ENCODE measurements at places on chromosomes 6 and 20.
A peak's percentile ranks its signal among the peaks of the same experiment; 100 is the strongest.

- DNase-seq: no peak
Observed at GRCh38 chr6:158026054-158026900, 44.6 kb downstream of the SYNJ2 start.

DNA sequence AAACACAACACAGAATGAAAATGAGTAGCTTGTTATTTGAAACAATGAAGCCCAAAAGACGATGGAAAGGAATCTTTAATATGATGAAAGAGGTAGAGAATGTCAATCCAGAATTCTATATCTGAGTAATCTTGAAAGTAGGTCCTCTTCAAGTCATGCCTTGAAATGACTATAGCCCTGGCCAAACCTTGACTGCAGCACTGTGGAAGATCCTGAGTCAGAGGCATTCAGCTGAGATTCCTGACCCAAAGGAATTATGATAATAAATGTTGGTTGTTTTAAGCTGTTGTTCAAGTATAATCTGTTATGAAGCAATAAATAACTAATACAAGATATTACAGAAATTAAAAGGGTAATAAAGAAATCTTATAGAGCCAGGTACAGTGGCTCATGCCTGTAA lies 64.8 kb downstream of the IBTK start:
- DNase-seq: no peak

GRCh38 chr6:169269180-169270076 lies 15.8 kb upstream of the THBS2 start:
- no peak for DNase-seq

DNA sequence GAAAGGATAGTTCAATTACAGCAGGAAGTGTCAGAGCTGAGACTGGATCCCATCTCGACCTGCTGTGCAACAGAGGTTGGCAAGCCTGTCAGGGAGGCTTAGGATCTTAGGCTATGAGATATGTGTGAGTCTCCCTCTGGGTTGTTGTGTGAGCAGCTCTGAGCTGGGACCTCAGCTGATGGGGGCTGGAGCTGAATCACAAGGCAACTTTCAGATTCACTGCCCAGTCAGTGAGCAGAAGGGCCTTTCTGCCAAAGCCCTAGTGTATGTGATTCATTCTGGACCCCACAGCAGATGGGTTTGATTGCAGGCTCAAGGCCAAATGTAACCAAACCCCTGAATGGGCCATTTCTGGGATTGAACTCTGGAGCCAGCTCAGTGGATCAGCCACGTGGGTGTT lies 4.5 kb downstream of the PI3 start:
- no peak for DNase-seq

DNA sequence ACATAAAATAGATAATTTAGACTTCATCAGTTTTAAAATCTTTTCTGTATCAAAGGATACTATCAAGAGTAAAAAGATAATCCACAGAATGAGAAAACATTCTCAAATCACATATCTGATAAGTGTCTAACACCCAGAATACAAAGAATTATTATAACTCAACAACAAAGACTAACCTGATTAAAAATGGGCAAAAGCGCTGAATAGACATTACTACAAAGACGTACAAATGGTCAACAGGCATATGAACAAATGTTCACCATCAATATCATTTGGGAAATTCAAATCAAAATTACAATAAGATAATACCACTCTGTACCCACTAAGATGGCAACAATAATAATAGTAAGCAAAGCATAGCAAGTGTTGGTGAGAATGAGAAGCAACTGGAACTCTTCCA lies 503.8 kb downstream of the CDH26 start:
- DNase-seq: no peak

- no peak for DNase-seq
Observed at GRCh38 chr20:47040506-47041125, 146.0 kb downstream of the EYA2 start.

- DNase-seq: no peak
Observed at GRCh38 chr20:41428285-41428684, 61.7 kb upstream of the EMILIN3 start.

DNA sequence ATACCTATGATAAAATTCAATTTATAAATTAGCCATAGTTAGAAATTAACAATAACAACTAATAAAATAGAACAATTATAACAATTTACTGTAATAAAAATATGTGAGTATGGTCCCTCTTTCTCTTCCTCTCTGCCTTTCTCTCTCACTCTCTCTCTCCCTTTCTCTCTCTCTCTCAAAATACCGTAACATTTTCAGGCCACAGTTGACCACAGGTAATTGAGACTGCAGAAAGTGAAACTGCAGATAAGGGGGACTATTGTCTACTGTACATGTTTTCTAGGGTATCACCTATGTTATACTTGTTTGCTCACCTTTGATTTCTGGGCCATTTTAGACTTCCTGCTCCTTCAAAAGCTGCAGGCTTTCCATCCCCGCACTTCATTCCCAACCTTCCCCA lies 46.8 kb downstream of the LY86 start:
- no peak for DNase-seq

- DNase-seq: no peak
Observed at GRCh38 chr6:23055523-23055922, 486.2 kb downstream of the HDGFL1 start.

DNA sequence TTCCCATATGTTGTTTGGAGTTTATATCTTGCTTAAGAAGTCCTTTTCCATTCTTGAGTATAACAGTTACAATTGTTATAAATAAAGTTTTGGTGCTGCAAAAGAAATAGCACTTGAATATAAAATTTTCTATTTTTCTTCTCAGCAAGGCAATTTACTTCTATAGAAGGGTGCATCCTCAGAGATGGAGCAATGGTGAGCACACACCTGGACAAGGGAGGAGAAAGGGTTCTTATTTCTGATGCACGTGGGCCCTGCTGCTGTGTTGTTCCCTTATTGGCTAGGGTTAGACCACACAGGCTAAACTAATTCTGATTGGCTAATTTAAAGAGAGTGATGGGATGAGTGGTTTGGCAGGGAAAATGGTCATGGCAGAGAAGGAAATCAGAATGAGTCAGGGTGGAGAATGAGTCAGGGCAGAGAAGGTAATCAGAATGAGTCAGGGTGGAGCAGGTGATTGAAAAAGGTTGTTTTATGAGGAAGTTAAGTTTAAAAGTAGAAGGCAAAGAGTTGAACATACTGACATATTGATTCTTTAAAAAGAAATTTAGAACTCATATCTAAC lies 38.0 kb downstream of the CST8 start:
- DNase-seq: no peak

- DNase-seq: no peak
Observed at GRCh38 chr6:53910834-53911233, 116.0 kb downstream of the LRRC1 start.

- DNase-seq: no peak
Observed at GRCh38 chr6:137122612-137123011, 50.8 kb downstream of the IL22RA2 start.

DNA sequence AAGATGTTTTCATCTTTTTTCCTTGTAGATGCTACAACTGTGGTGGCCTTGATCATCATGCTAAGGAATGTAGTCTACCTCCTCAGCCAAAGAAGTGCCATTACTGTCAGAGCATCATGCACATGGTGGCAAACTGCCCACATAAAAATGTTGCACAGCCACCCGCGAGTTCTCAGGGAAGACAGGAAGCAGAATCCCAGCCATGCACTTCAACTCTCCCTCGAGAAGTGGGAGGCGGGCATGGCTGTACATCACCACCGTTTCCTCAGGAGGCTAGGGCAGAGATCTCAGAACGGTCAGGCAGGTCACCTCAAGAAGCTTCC lies 101.5 kb downstream of the POPDC3 start:
- no peak for DNase-seq

- no peak for DNase-seq
Observed at GRCh38 chr20:62337558-62338293, 29.4 kb downstream of the LAMA5 start.

- DNase-seq: peak; percentile 83
Observed at GRCh38 chr6:38153076-38153797, 333.7 kb downstream of the ZFAND3 start.

DNA sequence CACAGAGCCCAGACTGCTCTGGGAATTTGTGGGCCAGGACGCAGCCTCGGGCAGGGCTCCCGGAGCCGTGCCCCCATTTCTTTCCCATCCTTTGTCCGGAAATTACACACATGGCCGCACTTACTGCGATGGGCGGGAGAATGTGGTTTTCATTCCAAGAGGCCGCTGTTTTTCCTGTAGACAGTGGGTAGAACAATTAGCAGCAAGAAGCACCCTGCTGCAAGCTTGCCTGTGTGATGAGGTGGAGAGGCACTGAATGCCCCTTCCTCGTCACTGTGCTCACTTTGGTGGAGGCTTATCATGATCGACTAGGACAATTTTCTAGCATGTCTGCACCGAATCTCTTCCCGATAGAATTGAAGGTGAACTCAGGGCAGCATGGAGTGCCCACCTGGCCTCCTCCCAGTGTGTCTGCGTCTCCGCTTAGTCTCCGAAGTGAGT lies 102.8 kb downstream of the DACT2 start:
- no peak for DNase-seq

DNA sequence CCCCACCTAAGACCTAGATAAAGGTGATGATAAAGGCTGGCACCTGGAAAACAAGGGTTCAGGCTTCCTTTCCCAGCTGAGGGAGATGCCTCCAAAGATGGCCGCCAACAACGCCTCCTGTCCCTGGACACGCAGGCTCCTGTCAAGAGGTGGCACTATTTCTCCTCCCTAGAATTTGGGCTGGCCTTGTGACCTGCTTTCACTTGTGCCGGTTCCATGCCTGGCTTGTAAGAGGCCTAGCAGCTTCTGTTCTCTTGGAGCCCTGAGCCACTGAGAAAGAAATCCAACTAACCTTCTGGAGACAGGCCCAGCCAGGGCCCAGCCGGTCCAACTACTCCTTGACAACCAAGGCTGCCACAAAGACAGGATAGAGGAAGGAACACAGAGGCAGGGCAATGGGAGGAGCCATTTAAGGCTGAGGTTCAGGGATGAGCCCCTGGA lies 60.2 kb upstream of the RALY start:
- DNase-seq: peak; percentile 74

DNA sequence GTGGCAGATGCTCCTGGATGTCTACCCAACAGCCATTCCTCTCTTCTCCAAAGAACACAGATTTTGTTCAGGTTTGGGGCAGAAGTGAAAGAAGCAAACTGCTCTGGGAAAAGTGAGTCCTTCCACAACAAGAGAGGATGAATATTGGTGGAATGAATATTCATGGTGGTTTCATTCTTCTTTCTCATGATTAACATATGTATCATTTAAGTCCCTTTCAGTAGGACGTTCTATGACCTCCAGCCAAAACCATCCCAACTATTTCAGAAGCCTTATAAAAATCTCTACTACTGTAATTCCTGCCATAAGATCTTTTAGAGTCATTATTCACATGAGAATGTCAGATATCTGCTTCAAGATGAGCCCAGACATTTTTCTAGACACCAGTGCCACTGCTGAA lies 44.4 kb downstream of the MDN1 start:
- no peak for DNase-seq

DNA sequence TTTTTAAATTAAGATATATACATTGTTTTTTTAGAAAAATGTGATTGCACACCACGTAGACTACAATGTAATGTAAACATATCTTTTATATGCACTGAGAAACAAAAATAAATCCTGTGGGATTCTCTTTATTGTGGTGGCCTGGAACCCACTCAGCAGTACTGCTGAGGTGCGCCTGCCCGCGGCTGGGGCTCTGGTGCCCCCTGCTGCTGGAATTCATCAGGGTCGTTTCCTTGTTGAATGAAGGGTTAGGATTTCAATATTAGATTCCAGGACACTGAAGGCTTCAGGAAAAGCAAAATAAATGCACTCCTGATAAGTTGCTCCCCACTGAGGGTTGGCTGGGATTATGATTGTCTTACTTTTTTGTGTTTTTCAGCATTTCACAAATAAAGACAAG lies 175.8 kb upstream of the GGTLC1 start:
- DNase-seq: no peak

DNA sequence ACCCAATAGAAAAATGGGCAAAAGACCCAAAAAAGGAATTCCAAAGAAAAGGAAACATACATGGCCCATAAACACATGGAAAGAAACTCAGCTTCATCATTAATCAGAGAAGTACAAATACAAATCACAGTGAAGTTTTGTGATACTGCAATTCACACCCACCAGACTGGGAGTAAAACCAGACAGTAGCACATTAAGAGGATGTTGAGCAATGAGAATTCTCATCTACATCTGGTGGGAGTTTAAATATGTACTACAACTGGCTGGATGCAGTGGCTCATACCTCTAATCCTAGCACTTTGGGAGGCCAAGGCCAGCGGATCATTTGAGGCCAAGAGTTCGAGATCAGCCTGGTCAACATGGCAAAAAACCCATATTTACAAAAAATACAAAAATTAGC lies 125.7 kb upstream of the PHACTR1 start:
- no peak for DNase-seq

DNA sequence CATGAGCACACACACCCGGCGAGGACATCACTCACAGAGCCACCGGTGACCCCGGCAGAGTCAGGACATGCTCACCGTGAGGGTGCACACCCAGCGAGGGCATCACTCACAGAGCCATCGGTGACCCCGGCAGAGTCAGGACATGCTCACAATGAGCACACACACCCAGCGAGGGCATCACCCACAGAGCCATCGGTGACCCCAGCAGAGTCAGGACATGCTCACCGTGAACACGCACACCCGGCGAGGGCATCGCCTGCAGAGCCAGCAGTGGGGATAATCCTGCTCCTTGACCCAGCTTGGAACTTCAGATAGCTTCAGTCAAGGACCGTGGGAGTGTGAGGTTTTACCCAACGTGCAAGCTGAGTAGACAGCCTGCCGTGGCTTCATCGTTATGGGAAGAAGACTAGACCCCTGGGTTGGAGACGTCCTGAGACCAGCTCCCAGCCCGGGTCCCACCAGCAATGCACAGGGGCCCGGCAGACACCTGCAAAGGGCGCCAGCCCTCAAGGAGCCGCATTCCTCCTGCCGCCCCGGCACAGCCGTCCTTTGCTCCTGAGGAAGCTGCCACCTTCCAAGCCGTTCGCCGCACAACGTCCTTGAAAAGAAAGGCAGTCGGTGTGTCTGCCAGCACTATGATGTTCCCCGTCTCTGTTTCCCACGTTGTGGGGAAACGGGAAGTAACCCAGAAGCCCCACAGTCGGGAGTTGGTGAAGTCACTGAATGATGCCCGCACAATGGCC lies 192.3 kb downstream of the DLL1 start:
- DNase-seq: peak; percentile 43

DNA sequence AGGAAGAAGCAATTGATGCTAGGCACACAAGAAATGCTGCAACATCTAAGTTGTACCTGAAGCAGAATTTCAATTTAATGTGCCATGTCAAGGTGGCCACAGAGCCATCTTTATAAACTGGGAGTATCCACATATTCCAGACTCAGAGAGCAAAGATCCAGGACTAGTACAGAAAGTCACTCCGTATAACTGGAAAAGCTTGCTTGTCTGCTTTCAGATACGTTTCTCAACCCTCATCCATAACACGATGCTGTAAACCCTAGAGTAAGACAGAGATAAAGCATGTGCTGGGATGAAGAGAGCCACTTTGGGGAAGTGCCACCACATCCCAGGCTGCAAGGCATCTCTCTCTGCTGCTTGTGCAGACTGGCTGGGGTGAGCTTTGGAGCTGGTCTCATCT lies 134.7 kb downstream of the PACRG start:
- no peak for DNase-seq

- no peak for DNase-seq
Observed at GRCh38 chr20:35443003-35443402, 5.0 kb upstream of the GDF5 start.
